ENCODE measurements at places on chromosomes 4 and X.

DNA sequence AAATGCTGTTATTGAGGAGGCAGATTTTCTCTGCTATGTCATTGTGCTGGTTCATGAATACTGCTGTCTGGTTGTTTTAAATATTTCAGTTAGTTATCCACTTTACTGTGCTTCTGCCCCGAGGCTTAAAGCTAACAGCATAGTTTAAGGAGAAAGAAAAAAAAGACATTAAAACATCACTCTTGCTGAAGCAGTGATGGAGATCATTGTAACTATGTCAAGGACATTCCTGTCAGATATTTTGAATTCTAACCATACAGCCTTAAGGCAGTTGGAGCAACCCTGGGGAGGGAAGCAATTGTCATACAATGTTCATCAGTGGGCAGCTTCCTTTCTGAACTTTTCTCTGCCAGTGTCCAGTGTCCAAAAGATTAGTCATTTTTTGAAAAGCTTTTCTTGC, 199.0 kb upstream of the DDX53 start:
- DNase-seq, result no peak

DNA sequence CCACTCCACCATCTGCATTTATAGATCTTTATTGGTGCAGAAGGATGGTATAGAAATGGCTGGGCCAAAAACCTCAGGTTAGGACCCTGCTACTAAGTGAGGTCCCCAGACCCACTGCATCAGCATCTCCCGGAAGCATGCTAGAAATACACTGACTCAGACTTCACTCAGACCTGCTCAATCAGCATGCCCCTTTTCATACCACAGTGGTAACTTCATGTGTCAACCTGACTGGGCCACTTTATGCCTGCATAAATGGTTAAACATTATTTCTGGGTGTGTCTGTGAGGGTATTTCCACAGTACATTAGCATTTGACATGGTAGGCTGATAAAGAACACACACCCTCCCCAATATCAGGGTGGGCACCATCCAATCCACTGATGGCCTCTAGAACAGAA, 118.6 kb upstream of the VCX3B start:
- no peak for DNase-seq

DNA sequence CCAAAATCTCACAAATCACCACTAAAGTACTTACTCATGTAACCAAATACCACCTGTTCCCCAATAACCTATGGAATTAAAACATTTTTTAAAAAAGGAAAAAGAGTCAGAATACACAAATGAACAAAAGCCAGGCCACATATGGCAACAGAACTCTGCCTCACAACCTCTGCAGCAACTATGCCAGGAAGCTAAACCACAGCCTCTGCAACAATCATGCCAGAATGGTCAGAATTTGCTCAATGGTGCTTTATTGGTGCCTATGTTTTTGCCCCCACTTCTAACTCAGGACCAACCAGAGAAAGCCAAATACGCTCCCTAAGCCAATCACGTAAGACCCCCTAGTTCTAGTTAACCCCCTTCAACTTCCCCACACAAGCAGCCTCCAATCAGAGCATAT, 69.6 kb downstream of the HOPX start:
- DNase-seq, result no peak

DNA sequence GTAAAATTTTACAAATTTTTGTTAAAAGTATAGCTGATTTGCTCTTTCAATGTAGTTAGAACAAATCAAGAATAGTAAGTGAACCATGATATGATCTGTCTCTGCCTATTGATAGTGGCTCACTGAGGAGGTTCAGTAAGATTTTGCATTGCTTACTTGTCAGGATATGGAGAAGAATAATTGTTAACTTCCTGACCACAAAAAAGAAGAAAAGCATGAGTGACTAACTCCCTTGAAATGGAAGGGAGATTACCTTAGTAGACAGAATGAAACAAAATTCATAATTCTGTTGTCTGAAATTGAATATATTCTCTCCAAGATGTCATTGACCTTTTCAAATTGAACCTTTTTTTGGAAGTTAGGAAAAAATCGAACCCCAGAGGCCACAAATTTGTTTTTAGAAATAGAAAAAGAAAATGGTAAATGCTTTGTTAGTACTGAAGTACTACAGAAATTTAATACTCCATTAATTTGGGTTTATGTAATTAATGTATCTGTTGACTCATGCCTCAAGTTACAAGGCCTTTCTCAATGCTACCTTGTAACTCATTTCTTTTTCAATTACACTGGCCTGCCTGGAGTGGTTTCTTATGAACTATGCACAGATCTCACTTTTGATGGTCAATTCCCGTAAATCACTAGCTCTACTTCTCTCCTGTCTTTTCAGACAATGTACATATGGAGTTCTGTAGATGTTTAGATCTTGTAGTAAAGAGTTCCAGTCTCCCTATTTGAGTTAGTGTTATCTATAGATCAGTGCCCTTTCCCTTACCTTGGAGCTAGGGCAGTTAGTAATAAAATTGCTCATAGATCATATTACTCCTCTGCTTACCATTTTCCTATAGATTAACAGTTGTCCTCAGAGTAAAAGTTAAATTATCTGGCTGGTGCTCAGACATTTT, 139.3 kb downstream of the TLL1 start:
- no peak for DNase-seq

DNA sequence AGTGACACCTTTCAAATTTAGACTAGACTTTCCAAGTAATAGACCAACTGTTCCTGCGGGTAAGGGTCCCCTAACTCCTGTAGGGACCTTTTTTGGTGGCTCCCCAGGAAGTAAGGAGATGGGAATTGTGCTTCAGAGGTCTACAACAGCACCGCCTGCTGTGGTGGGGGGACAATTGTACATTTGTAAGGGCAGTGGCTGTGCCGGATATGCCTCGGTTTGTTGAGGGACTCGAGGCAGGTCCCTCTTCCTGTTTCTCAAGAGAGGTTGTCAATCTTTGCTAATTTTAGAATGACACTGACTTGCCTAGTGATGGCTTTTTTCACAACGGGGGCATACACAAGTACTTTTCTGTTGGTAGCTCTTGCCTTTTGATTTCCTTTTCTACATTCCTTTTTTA, 15.5 kb upstream of the HSD17B11 start:
- DNase-seq, result no peak

DNA sequence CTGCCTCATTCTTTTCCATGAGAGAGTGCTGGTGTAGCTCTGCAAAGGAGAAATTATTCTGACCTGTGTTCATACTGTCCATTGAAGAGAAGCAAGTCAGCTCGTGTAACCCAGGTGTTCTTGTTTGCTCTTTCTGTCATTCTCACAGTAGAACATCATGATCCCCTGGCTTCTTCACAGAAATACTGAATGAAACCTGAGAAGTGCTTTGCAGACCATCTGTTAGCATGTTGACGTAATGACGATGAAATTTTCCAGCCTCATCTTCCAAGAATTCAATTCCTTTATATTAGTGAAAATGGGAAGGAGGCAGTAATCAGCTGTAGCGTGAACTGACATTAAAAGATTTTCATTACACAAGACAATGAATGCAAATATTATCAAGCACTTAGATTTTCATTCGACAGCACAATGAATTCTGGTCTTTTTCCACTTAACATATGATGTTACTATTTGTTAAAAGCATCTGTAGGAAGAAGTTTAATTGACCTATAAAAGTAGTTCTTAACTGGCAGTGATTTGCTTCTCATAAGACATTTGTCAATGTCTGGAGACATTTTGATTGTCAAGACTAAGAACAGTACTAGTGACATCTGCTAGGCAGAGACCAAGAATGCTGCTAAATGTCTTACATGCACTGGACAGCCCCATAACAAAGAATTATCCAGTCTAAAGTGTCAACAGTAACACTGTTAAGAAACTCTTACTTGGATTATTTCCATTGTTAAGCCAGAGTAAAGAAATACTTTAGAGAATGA, 246.3 kb downstream of the BANK1 start:
- no peak for DNase-seq

- DNase-seq, result no peak
Observed at GRCh38 chr4:112940336-112940735, 109.1 kb upstream of the ANK2 start.

DNA sequence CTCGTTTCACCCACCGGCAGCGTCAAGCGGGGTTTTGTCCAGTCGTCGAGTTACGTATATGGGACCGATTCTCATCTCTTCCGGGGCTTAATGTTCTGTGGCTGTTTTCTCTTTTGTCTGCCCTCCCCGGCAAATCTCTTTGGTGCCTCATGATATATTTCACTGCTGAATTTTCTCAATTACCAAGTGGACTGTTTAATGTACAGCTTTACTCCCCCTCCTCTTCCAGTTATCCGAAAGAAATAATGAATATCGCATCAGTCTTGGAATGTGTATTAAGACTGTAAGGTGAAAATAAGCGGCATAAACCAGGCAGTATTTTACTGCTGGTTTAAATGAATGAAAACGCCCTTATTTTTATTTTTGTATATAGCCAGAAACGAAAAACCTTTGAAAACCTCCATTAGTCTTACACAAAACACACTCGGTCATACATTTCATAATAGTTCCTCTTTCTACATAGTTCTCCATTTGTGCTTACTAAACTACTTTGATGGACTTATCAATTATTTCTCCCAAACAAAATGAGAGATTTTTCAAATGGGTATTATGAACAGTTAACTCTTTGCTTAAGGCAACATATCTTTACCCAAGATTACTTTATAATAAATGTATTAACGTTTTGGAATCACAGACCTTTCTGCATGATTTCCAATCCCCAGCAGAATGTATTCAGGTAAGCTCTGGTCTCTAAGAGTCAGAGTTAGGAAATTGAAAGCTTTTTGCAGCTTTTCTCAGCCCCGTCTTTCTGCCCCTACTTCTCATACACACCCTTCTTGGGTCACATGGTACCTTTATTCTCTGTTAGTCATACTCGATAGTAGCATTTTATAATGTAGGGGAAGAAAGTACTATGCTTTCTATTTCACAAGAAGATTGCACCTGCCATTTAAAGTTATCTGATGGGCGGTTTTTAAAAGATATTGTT, 979 bp downstream of the RP2 start:
- peak; percentile 39 for DNase-seq

DNA sequence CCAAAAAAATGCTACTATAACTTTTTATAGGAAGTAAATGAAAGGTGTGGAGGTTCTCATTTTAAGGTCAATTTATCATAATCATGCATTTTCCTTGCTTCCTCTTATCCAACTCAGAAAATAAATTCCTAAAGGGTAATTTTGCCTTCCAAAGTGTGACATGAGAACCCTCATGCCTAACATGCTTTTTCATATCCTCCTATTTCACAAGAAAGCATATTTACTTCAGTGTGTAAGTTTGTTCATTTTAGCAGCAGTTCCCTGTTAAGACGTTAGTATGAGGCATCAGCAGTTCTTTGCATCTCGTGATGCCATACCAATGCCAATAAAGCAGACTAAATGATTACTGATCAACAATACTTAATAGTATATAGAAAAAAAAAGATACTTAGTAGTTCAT, 18.4 kb downstream of the WDFY3 start:
- DNase-seq, result no peak

- DNase-seq, result no peak
Observed at GRCh38 chr4:168856312-168856711, 153.7 kb downstream of the CBR4 start.

- DNase-seq, result no peak
Observed at GRCh38 chr4:2949782-2950125, 13.5 kb downstream of the NOP14 start.

- no peak for DNase-seq
Observed at GRCh38 chr4:6229095-6229494, 28.7 kb upstream of the JAKMIP1 start.

DNA sequence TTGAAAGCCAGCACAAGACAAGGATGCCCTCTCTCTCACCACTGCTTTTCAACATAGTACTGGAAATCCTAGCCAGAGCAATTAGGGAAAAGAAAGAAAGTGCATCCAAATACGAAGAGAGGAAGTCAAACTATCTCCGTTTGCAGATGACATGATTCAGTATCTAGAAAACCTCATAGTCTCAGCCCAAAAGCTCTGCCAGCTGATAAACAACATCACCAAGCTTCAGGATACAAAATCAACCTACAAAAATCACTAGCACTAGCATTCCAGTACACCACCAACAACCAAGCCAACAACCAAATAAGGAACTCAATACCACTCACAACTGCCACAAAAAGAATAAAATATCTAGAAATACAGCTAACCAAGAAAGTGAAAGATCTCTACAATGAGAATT, 38.6 kb downstream of the COX7B2 start:
- no peak for DNase-seq

DNA sequence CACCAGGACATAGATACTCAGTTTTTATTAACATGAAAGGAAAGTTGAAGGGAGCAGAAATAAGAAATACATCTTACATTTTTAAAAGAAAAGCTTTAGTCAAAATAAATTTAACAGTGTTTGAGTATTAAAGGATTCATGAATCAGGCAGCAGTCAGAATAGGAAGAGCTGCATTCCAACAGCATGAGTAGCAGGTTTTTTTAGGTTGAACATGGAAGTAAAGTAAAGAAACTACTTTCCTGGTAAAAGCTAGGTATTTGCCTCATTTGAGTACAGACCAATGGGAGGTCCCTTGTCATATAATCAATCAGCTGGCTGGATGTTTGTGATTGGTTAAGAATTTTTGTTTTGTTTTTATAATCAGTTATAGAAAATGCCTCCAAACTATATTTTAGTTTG, 645.9 kb upstream of the INTU start:
- no peak for DNase-seq

DNA sequence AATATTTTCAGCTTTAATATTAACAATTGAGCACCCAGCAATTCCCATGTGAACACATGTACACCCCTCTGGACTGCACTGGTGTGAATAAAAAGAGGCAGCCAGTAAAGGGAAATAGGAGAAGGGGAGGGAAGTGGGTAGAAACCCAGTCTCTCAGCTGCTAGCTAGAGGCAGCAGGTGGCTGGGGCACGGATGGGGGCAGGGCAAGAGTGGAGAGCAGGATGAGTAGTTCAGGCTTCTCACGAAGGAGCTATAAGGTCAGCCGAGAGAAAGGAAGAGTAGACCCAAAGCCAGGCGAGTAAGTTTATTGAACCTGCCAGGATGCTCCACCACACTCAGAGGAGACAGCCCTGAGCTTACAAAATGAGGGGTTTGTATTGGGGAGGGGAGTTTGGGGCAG, 184.8 kb upstream of the MTMR8 start:
- DNase-seq, result no peak

DNA sequence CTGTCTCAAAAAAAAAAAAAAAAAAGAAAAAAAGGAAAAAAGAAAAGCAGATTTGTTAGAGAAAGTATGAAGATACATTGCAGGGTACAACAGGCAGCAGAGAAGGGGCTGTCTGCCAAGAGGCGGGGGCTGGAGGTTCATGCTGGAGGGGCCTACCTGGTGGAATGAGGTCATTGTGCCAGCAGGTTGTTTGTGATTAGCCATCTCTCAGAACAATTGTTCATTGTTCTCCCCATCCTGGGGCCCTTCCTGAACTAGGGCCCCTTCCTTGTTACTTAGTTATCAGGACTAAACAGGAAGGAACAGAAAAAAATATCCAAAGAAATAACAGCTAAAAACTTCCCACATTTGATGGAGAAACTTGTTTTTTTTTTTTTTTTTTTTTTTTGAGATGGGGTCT, 14.0 kb upstream of the GPKOW start:
- DNase-seq, result no peak
